Kasumi-1 (cell line): ENCODE measurements at places on chromosomes 12 and 14.
A peak's percentile ranks its signal among the peaks of the same experiment; 100 is the strongest.

DNA sequence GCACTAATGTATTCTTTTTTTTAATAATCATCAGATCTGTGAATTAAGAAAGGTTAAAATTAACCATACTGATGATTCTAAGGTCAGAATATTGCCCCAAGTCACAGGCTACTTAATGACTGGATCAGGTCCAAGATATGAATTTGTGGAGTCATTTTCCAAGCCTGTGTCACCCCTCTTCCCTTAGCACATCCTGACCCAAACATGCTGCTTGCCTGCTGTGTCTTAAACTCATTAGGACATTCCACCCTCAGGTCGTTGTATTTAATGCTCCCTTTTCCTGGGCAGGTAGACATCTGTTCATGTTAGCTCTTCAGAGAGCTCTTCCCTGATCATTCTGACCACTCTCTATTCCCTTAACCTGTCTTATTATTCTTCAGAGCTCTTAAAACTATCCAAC, 463.5 kb upstream of the PDE3A start:
- no peak for DNase-seq

GRCh38 chr12:2294651-2295475, 242.1 kb downstream of the CACNA1C start:
- peak; percentile 80 for DNase-seq

- no peak for DNase-seq
Observed at GRCh38 chr12:131131808-131132117, 178.1 kb downstream of the ADGRD1 start.

GRCh38 chr12:124713436-124714082, 146.1 kb upstream of the NCOR2 start:
- DNase-seq: peak; percentile 58

- peak; percentile 86 for DNase-seq
Observed at GRCh38 chr12:42332301-42333285, 6.6 kb downstream of the PPHLN1 start.

DNA sequence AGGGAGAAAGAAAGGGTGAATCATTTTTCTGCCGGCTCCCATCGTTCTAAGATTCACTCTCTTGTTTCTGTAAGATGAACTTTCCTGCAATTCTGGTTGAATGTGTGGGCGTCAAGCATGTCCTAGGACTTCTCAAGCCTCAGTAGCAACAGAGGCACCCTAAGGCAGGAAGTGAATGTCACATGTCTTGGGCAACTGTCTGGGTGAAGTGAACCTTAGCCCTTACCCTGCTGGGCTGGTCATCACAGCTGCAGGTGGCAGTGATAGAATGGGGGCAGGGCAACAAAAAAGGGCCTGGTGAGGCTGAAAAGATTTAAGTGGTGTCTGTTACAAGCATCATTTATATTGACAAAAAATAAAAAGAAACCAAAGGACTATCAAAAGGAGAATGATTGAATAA, 45.9 kb upstream of the CAND1 start:
- DNase-seq: no peak

- DNase-seq: no peak
Observed at GRCh38 chr12:12915656-12916055, 24.3 kb downstream of the GPRC5A start.

- no peak for DNase-seq
Observed at GRCh38 chr12:72075891-72076557, 137.4 kb downstream of the TPH2 start.

- DNase-seq: no peak
Observed at GRCh38 chr12:100401660-100402059, 44.8 kb downstream of the SLC17A8 start.

- DNase-seq: no peak
Observed at GRCh38 chr14:94462763-94463572, 10.4 kb upstream of the SERPINA11 start.

DNA sequence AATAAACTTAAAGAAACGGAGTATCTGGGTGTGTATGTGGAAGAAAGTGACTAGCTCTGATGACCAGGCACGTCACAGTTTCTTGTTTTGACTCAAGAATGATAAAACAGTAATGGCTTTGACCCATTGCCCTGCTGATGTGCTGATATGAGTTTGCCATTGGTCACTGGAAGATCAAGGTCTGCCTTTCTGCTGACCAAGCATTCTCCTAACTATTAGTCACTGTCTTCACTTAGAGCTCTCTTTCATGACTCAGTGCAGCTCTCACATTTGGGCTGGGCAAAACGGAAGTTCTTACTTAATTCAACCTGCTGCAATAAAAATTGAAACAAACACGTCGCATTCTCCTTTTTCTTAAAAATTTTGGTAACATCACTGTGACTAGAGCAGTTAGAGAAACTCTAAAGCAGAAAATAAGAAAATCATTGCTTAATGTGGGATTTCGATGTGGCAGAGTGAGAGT, 366.7 kb downstream of the BTG1 start:
- DNase-seq: no peak

- DNase-seq: no peak
Observed at GRCh38 chr14:79354336-79354735, 857.0 kb downstream of the DIO2 start.

DNA sequence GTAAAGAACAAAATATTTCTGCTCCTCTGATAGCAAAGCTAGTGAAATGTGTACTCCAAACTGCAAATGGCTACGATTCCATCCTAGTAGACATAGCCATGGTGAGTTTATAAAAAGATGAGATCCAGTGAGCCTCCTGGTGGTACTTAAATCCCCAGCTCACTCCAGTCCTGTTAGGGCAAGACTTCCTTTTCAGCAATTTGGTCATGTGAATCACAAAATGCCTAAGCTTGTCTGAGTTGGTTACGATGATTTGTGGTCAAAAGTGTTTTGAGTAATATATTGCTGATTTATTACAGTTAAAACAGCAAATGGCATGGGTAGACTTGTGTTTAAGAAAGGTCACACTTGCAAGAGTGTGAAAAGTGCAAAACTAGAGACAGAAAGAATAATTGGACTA, 102.7 kb upstream of the NAV3 start:
- DNase-seq: no peak

DNA sequence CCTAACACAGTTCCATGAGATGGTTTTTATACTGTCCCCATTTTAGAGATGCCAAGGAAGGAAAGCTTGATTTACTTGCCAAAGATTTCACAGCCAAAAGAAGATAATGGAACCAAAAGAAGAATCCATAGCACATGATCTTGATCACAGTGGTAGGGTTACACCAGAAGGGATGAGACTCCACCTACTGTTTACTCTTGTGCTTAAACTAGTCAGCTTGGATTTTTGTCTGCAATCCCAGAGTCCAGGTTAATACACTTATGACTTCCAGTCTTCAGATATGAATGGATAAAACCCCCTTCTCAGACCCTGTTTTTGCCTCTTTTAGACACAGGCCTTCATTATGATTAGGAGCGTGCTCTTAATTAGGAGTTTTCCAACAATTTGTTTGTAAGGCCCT, 454.2 kb downstream of the AEBP2 start:
- DNase-seq: no peak

DNA sequence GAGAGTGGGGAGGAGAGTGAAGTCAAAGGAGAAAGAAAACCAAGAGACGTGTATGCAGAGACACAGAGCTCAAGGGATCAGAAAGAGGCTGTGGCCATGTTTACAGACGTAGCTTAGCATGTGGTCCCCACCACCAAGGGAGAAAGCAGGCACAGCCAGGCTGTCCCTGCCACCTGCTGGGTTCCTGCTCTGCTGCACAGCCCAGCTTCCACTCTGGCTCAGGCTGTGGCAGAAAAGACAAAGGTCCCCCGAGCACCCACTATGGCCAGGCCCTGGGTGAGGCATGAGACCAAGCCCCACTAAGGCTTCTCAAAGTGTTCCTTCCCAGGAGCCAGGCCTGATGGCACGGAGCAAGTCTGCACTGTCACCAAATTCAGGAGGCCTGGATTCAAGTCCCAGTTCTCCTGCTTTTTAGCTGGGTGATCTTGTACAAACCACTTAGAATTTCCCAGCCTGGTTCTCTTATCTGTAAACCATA, 25.9 kb upstream of the COL2A1 start:
- DNase-seq: no peak

DNA sequence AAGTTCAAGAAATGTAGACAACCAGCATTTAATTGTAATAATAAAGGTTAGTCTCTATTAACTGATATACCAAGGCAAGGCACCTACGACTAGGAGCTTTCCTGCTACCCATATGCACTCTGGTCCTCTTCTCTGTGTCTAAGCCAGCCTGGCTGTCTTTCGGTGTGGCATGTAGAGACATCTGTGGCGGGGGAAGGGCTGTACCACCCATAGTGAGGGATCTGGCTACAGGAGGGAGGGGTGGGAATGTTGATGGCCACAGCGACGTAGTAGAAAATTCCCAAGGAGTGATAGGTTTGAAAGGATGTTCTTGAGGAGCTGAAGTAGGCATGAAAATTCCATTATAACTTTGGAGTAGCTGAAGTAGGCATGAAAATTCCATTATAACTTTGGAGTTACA, 344.2 kb downstream of the ATP23 start:
- no peak for DNase-seq

GRCh38 chr14:21093769-21094681, 4.4 kb downstream of the ZNF219 start:
- DNase-seq: no peak

GRCh38 chr14:74952697-74953484, 2.5 kb downstream of the PGF start:
- no peak for DNase-seq

- no peak for DNase-seq
Observed at GRCh38 chr14:81366214-81366613, 33.9 kb downstream of the STON2 start.

DNA sequence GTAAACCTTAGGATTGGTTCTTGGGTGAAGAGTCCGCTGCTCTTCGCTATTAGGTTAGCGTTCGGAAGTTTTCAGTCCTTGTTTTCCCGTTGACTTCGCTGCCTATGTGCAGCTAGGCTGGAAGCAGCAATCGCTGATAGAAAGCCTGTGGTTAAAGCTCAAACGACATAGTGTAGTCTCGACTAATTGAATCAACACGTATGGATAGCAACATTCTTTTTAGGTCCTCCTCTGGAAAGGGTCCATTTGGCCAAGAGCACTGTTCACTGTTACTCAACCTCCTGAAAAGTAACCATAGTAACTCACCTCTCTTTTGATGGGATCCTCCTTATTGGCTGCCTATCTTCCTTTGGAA, 355.5 kb downstream of the SNAPC1 start:
- no peak for DNase-seq

GRCh38 chr14:78399316-78399889, 229.2 kb downstream of the NRXN3 start:
- DNase-seq: peak; percentile 39

- DNase-seq: peak; percentile 67
Observed at GRCh38 chr14:71290960-71291466, 383.8 kb downstream of the PCNX1 start.

DNA sequence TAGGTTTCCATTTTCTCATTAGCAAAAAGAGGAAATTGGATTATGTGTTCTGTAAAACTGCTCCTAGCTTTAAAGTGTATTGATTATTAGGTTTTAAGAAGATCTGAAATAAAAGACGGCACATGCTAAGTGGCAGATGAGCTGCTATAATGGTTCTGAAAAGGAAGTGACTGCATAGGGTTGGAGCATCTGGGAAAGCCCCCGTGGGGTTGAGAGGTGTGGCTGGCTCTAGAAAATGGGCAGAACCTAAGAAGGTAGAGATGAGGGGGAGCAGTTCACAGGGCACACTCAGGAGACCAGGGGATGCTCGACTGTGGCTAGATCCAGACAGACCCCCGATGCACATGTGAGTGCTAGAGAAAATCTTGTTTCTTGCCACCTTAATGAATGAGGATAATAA, 1.9 kb downstream of the IFNG-AS1 start:
- no peak for DNase-seq

DNA sequence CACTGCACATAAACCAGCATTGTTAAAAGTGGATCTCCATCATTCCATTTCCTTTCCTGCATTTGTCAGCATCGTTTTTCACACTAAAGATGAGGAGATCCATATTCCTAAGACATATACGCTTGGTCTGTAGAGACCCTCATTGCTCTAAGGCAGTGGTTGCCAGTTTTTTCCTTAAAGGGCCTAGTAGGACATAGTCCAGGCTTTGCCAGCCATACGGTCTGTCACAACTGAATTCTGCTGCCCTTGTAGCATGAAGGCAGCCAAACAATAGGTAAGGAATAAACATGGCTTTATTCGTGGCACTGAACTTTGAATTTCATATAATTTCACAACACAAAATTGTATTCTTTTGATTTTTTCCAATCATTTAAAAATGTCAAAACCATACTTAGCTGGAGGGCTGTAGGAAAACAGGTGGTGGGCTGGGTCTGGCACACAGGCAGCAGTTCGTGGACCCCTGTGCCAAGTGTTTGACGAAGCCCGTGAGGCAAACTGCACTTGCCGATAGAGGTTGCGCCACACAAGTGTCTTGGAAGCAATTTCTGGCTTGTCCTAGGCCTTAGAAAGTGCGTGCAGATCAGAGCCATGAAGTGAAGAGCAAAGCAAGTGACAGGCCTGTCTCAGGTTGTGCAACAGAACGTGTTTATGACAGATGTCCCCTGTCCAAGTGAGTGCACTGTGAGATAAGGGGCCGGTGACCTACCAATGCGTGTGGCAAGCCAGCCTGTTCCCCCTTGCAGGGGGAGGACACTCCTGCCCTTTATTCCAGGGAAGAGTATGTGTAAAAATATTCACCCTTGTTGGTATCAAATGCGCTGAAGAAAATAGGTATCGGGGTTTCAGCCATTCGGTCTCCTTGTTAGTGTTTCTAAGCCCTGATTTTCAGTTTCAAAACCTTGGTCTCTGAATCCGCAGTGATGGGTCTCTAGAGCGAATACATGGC, 916 bp upstream of the CHPT1 start:
- DNase-seq: peak; percentile 44

DNA sequence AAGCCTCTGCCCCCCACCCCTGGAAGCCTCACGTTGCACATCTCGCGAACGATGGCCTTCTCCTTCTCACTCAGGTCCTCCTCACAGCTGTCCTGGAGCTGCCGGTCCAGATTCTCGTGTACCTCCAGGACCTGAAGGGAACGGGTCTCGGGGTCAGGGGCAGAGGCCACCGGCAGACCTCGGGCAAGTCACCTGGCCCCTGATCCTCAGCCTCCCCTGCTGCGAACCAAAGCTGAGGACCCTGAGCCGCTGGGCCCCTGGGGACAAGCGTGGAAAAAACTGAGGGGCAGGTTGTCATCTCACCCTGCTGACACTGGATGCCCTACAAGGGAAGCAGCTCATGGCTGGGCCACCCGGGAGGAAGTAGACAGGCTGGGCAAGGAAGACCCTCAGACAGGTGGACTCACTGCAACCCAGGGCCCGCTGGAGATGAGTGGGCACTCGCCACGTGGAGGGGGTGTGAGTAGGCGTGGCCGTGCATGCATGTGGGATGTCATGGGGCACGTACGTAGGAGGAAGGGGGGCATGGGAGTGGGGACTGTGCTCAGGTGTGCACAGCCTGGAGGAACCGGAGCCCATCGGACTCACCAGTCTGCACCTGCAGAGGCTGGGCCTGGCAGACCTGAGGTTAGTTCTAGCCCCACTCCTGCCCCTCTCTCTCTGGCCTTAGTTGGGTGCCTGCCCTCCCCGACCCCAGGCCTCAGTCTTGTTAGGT, 35.1 kb downstream of the CCNK start:
- DNase-seq: no peak

GRCh38 chr12:79534029-79534867, 156.5 kb downstream of the PAWR start:
- no peak for DNase-seq
